ENCODE measurements at places on chromosomes 7 and 10.

DNA sequence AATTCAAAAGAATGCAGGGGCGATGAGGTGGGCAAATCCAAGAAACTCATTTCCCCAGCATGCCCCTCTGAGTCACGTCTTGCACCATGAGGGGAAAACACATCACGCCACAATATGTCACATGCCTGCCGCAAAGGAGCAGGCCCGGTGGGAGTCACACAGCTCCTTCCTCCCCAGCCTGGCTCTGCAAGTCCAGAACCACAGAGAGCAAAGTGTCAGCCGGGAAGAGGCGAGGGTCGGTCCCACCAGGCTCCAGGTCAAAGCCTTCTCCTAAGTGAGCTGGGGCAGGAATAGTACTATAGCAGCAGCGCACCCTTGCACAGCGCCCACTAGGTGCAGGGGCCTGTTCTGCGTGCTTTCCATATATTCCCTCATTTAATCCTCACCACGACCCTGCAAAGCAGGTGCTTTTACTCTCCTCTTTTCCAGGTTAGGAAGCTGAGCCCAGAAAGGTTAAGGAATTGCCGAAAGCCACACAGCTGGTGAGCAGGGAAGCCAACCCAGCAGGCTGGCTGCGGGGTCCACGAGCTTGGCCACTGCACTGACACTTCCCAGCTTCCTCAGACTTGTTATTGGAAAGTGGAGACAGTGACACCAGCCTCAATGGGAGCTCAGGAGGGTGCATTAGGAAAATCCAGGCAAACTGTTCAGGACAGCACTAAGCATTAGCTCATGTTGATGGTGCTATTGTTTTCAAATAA lies 94.0 kb upstream of the ZMIZ1 start:
- peak; percentile 40 for DNase-seq

- no peak for DNase-seq
Observed at GRCh38 chr10:31149835-31150512, 118.3 kb upstream of the ZNF438 start.

DNA sequence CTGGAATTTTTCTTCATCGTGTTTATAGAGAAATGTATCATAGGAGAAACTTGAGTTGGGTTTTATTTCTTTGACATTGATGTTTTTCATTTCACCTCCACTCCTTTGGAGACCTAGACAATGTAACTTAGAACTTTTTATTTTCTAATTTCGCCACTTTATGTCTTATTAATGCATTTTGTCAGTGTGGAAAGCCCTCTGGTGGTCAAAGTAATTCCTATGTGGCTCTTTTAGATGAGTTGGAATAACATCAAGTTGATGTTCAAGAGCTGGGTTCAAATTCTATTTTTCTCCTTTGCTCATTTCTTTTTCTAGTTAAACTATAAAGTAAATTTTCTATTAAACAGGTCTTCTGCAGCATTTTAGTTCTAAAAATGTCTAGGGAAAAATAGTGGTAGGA lies 478.6 kb downstream of the LRMDA start:
- DNase-seq = no peak

DNA sequence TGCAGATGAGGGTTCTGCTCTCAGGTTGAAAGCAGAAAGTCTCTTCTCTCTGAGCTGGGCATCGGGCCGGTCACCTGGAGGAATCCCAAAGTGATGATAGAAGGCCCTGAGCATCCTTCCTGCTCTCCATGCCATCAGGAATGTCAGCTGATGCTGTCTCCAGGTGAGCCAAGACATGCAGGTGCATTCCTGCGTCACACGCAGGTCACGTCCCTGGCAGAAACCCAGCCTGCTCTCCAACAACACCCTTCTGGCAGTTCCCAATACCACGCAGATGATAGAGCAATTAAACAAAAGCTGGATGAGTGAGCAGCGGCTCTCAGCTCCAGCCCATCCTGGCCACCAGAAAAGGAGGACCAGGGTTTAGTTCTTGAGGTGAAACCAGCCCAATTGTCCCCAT lies 6.9 kb upstream of the WIPI2 start:
- DNase-seq = no peak

- no peak for DNase-seq
Observed at GRCh38 chr7:93165447-93165846, 17.3 kb upstream of the SAMD9L start.

DNA sequence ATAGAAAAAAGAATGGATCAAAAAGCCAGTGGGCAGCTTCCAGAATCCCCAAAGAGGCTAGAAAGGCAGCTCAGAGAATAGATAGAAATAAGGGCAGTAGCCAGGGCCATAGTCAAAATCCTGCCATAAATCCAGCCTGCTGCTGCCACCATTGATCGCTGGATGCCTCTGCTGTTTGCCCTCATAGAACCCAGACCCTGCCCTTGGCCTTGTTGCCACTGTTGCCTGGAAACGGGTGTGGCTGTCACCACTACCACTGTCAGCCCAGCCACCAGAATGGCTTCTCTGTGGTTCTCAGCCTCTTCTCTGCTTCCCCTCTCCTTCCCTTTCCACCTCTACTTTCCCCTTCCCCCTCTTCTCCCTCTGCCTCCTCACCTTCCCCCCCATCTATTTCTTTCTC lies 57.8 kb downstream of the HHEX start:
- DNase-seq = peak; percentile 5

GRCh38 chr7:57449904-57450303 lies at the start of gene ZNF716:
TSS of gene ZNF716 (plus strand) at chr7:57450177. CDS start at chr7:57450289, 112 bp downstream.
- no peak for DNase-seq

DNA sequence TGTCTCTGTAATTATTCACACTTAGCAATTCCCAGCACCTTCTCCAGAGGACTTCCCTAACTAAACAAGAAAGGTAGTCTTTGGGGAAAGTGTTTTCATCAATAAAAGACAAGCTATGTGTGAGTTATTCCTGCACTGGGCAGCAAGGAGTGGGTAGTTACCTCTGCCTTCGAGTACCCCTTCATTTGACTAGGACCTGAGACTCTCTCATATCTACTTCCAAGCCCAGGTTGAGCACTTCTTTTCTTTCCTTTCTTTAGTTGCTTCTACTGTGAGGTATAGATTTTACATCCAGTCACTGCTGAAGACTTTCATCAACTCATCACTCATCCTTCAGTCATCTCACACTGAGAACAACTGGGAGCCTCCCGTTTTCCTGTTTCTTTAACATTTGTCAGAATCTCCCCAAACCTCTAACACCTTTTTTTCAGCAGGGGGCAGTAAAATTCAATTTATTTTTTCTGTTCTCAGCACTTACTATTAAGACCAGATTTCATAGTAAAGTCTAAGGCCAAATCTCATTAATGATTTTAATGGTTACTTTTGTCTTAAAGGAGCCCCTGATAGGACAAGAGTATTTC lies 80.1 kb upstream of the PRSS1 start:
- no peak for DNase-seq
